ENCODE measurements at places on chromosomes 7 and 10. TPM values are rescaled to one million over a fixed set of nuclear protein-coding genes. Genes with fewer than 3 reads are reported as not detected.

Gene DNTT
- polyA plus RNA-seq: 0.12 TPM

GRCh38 chr7:143436325-143436946 is 6.8 kb upstream of the TAS2R60 start:
- no peak for DNase-seq

Gene HOXA1
- polyA plus RNA-seq: 0.05 TPM

DNA sequence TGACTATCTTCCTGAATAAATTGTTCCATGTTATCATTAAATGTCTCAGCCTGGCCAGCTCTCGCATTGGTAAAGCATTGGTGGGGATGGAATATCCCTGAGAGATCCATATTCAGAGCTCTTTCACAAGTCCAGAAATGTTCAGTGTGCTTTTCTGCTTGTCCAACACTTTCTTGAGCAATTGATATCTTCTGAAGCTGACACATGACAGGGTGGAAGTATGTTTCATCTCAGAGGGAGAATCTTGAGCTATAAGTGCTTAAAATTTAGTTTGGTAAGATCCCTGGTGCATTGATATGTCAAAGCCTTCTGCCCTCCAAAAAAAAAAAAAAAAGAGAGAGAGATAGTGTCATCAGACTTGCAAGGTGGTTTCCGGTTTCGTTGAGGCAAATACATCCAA is 7.4 kb downstream of the IFIT3 start:
- no peak for DNase-seq
